CD4-positive, alpha-beta T cell treated with Interleukin-21 for 1 hour (primary cell): ENCODE measurements at places on chromosomes 3 and 15.
A peak's percentile ranks its signal among the peaks of the same experiment; 100 is the strongest.

- no peak for DNase-seq
Observed at GRCh38 chr3:23051240-23052140, 151.6 kb upstream of the UBE2E2 start.

GRCh38 chr15:38814891-38815290 is 250.3 kb upstream of the RASGRP1 start:
- DNase-seq: no peak

- no peak for DNase-seq
Observed at GRCh38 chr3:158217992-158218391, 108.1 kb downstream of the RSRC1 start.

DNA sequence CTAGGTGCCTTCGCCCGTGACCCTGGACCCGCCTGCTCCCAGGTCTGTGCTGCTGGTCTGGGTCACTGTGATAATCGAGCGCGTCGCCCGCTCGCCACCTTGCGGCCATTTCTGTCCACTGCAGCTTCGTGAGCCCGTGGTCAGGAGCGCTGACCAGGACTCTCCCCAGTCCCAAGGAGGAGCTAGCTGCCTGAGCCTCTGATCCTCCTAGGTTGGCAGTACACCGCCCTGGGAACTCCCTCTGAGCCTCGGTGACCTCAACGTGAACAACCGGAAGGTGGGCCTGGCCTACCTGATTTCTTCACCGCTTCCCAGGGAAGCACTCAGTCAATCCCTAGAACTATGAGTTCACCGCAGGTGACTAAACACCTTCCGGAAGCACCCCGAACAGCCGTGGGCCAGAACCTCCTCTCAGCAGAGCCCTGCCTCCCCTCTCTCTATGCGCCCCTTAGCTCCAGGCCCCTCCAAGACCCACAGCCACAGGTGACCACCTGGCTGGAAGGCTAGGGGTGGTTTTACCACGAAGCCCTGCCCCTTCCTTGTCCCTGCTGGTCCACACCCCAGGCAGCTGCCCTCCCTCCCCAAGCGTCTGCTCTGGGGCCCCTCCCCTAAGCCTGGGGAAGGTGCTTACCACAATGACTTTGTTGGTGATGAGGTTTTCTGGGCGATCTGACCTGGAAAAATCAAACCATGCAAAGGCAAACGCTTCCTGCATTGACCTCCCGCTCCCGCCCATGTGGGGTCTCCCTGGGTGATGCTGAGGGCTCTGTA is 9.7 kb downstream of the PLA2G4D start:
- peak; percentile 47 for DNase-seq

- DNase-seq: no peak
Observed at GRCh38 chr15:82832601-82833361, 23.4 kb downstream of the WHAMM start.

- DNase-seq: no peak
Observed at GRCh38 chr15:72502220-72502809, 28.2 kb downstream of the ARIH1 start.

DNA sequence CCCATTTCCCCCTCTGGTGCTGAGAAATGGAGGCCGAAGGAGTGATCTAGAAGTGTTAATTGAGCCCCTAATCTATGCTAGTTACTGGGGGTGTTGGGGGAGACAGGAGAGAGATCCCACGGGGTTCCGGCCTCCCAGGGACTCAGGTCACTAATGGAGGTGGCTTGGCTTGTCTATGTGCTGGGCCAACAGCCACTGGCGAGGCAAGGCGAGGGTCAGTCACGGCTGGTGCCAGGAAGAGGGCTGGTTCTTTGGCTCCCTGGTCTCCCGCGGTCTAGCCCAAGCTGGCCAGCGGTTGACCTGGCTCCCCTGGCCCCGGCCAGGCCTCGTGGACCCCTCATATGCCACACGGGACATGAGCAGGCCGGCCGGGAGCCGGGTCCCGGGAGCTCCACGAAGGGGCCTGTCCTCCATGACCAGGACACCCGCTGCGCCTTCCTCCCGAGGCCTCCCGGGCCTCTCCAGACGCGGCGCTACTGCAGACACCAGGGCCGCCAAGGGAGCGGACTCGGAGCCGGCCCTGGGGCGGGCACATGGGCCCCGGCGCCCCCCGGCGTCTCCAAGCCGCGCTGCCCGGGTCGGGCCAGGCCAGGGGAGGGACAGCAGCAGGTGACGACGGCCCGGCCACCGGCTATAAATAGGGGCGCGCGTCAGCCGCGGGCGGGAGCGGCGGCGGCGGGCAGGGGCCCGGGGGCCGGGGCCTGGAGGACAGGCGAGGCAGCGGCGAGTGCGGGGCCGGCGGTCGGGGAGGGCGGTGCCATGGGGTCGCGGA is at the start of gene ALPK3:
TSS of gene ALPK3 (plus strand) at position 663 of the 772 bp plus-strand sequence. CDS start at position 760, 97 bp downstream.
- no peak for DNase-seq
